ENCODE measurements at places on chromosomes 2 and 18.

GRCh38 chr2:160132761-160133160 is 67.3 kb downstream of the ITGB6 start:
- DNase-seq, result no peak

- DNase-seq, result no peak
These were observed 152.8 kb downstream of the DSEL start for GRCh38 chr18:67363694-67364093.

DNA sequence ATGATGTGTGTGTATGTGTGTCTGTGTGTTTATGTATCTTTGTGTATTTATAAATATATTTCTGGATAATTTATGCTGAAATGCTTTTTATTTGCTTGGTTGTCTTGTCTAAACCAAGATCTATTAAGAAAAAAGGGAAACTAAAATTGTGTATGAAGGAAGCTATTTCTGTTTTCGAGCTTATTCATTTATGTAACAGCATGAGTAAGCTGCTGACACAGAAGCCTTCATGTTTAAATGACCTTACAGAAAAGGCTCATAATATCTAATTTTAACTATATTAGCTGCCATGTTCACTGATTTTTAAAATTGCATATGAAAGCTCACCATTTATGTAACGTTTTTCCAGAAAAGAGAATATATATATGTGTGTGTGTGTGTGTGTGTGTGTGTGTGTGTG is 392.8 kb downstream of the PTH2R start:
- no peak for DNase-seq

DNA sequence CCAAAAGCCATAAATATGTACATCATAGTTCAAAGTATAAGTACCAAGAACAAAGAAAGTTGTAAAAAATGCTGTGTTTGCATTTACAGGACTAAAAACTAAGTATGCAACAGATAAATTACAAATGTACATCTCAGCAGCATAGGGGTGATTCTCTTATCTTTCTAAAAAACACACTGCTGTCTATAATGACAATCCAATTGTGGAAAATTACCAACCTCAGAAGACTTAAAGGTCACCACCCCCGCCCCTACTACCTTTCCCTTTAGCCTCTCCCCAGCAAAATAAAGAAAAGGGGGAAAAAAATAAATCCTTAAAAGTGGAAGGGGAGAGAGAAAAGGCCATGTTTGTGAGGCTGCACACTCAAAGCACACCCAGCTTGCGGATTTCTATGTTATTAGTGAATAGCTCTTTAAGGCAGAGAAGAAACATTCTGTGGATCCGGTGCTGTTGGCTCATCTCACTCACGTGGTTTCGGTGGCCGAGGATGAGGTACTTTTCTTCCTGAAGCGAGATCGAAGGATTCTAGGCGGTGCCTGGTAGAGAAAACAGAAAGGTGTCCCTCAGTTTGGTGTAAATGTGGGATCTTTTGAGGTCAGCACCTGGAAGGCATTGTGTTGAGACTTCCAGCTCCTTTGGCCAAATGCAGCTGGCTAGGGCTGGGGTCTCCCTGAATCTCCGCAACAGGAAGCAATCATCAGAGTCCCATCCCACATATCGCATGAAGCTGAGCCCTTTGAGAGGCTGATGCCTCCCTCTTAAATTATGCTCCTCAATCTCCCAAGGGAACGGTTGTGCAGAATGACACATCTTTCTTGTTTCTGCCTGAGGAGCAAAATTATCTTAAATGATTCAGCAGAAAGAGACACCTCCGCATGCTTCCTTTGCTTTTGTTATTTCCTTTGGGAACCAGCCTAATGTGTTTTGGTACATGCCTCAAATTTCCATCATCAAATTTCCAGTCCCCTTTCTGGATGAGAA is 17.6 kb downstream of the MRPL35 start:
- no peak for DNase-seq

GRCh38 chr18:75257605-75258004 is 47.0 kb downstream of the TSHZ1 start:
- DNase-seq, result no peak

GRCh38 chr2:182426082-182426917 is 536 bp downstream of the PDE1A start:
- DNase-seq, result peak; percentile 82

- peak; percentile 86 for DNase-seq
These were observed 82.3 kb upstream of the XPO1 start for GRCh38 chr2:61620244-61621159.

- DNase-seq, result peak; percentile 93
These were observed 238.7 kb downstream of the TGIF1 start for GRCh38 chr18:3688690-3689089.

DNA sequence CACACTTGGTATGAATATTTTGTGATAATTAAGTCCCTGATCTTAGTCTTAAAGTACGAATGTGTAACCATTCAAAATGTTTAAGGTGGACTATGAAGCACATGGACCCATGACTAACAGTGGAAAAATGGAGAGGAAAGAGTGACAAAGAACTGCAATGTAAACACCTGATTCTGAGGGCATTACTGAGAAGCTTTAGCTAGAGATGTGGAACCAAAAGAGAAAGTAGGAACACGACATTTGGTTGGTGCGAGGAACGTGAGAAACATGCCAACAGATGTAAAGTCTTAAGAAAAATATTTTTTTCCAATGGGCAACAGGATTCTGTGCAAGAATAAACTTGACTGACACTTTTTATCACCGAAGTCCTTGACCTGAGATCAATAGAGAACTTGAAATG is 1618.6 kb downstream of the DPP10 start:
- no peak for DNase-seq

DNA sequence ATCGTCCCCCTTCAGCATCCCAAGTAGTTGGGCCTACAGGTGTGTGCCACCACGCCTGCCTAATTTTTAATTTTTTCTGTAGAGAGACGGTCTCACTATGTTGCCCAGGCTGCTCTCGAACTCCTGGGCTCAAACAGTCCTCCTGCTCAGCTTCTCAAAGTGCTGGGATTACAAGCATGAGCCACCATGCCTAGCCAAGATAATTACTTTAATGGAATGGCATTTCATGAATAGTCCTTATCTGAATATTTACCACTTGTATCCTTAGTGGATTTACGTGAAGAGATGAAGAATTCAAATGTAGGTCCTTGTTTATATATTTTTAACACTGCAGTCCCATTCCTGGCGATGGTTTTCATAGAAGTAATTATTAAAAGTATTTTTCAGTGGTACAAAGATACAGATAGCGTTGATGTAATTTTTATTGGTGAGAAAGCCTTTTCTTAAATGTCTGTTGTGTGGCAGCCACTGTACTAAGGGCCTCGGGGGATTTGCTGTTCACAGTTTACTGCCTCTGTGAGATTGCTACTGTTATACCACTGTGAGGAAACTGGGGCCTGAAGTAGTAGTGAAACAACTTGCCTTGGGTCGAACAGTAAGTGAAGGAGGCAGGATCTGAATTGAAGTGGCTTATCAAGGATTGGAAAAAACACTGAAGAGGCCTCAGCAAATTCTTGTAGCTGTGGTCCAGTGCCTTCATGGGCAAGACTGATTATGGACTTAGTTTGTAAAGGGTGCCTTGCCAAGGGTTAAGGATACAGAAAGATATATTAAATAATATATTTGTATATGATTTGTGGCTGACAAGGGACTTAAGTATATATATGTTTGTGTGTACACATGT is 151.2 kb downstream of the PRPF40A start:
- DNase-seq, result no peak

GRCh38 chr2:73981081-73982001 is 3.4 kb upstream of the TET3 start:
- no peak for DNase-seq

- DNase-seq, result peak; percentile 34
These were observed 286.3 kb downstream of the PIEZO2 start for GRCh38 chr18:10863026-10863425.

- DNase-seq, result peak; percentile 93
These were observed 65.1 kb upstream of the CTLA4 start for GRCh38 chr2:203802342-203803052.

GRCh38 chr18:73750052-73750451 is 397.6 kb downstream of the FBXO15 start:
- peak; percentile 11 for DNase-seq

DNA sequence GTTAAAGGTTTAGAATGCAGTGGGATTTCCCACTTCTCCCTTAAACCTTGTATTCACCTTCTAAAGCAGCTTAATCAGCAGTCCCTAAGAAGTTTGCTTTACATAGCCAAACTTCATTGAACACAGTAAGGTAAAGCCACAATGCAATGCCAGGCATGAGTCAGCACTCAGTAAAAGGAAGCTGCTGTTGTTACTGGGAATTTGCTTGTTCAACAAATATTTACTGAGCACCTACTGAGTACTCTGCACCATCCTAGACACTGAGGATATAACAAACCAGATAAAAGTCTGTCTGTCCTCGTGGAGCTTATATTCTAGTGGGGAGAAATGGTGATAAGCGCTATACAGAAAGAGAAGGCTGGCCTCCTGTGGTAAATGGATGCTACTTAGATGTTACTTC is 162.7 kb downstream of the PKP4 start:
- DNase-seq, result peak; percentile 50

GRCh38 chr2:109365131-109365530 is 236.1 kb downstream of the SH3RF3 start:
- DNase-seq, result no peak

- no peak for DNase-seq
These were observed 300.2 kb downstream of the CDCA7 start for GRCh38 chr2:173654896-173655265.
